AG04449 (cell line): ENCODE measurements at places on chromosomes 13 and 19.

- DNase-seq = no peak
Measured at GRCh38 chr19:23547156-23547555, 139.9 kb downstream of the ZNF675 start.

DNA sequence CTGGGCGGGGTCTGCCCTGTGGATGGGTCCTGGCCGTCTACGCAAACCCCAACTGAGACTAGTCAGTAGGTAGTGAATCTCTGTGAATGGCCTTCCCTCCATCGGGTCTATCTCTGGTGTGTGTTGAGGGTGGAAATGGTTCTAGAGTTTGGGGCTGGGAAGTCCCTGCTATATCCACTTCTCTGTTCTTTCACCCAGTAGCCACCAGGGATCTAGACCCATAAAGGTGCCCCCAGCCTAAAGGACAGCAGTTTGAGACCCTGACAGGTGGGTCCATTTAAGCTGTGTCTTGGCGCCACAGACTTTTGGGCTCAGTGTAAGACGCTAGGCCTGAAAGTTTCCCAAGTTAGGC is 57.7 kb downstream of the ZNF568 start:
- no peak for DNase-seq

- no peak for DNase-seq
Measured at GRCh38 chr13:99281811-99282263, 23.7 kb upstream of the GPR18 start.

GRCh38 chr13:26694609-26695359 is 65.8 kb downstream of the GPR12 start:
- DNase-seq = no peak

DNA sequence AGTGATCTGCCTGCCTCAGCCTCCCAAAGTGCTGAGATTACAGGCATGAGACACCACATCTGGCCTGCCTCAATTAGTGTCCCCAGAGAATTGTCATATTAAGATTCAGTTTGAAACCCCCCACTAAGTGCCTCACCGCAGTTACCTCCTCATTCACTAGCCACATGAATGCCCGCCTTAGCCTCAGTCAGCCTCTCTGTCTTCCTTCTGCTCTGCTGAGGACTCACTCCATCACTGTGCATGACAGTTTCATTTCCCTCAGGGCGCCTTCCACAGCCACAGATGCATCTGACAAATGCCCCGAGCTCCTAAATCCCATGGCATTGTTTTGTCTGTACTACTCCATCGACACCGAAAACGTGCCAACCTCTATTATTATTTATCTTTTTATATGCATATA is 23.3 kb downstream of the MIPEP start:
- no peak for DNase-seq
